Vagina (tissue), 2 donors: ENCODE measurements at places on chromosomes 13 and 19. TPM values are rescaled to one million over a fixed set of nuclear protein-coding genes. Genes with fewer than 3 reads are reported as not detected.

DNA sequence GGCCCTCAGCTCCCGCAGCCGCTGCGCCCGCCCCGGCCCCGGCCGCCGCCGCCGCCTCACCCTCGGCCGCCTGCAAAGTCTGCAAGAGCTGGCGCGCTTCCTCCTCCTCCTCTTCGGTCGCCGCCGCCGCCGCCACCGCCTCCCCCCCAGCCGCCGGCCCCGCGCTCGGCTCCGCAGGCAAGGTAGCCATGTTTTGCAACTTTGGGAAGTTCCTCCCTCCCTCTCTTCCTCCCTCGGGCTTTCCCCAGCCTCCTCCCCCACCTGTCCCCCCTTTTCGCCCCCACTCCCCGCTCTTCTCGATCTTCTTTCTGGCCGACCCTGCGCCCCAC, 433 bp downstream of the SIX5 start:
- DNase-seq, result no peak

DNA sequence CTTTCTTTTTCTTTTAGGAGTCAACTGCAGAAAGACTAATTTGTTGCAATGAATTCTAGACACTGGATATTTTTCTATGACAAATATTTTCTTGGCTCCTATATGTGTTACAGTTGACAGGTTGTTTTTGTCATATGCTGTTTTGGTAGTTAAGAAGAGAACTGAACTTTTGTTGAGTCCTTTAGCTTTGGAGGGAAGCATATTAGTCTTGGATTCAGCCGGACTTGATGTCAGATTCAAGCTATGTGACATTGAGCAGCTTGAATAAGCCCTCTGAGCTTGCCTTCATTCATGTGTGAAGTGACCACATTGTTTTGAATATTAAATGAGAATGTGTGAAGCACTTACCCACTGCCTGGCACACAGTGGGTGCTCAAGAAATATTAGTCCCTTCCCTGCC, 181.9 kb upstream of the RNF113B start:
- no peak for DNase-seq

DNA sequence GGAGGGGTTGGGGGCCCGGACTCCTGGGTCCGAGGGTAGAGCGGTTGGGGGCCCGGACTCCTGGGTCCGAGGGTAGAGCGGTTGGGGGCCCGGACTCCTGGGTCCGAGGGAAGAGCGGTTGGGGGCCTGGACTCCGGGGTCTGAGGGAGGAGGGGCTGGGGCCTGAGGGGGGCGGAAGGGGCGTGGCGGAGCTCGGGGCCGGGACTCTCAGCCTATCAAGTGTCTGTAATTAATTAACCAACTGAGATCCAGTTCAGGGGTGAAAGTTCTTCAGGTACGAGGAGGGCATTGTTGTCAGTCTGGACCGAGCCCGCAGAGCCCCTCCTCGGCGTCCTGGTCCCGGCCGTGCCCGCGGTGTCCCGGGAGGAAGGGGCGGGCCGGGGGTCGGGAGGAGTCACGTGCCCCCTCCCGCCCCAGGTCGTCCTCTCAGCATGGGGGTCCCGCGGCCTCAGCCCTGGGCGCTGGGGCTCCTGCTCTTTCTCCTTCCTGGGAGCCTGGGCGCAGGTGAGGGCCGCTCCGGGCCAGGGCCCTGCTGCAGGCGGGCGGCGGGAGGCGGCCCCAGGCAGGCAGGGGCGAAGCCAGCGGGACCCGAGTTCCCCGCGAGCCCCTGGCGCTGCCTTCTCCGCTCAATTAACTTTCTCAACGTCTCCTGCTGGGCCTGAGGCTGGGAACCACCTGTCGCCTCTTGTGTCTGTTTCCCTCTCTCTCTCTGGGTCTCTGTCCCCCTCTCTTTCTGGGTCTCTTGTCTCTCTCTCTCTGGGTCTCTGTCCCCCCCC, 697 bp downstream of the FCGRT start:
- DNase-seq, result no peak

- DNase-seq, result no peak
These were observed 33.8 kb downstream of the KBTBD6 start for GRCh38 chr13:41098761-41099160.

DNA sequence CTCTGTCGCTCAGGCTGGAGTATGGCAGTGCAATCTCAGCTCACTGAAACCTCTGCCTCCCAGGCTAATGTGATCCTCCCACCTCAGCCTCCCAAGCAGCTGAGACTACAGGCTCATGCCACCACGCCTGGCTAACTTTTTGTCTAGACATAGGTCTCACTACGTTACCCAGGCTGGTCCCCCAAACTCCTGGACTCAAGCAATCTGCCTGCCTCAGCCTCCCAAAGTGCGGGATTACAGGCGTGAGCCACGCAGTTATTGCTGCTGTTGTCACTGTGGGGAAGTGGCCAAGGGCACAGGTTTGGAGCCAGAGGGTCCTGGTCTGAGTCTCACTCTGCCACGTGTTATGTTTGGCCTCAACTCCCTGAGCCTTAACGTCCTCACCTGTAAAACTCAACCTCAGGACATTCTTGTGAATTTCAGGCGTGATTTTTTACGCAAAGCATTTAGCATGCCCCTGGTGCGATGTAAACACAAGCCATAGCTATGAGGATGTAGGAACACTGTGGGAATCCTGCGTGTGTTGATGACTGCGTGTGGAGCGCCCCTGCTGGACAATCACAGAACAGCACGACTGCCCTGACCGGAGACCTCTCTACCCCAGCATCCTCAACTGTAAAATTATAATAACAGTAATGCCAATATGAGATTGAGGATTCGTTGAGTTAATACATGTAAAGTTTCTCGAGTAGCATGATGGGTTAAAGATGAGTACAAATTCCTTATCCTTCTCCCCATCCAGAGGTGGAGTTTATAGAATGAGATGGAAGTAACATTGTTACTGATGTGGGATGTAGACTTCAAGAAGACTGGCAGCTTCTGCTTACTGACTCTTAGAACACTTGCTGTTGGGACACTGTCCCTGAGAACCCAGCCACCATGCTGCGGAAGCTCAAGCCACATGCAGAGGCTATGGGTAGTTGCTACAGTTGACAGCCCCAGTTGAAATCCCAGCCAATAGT, 41.8 kb upstream of the PNMA8B start:
- no peak for DNase-seq

CDC42EP5 gene
- total RNA-seq, result 33.4 TPM

DNA sequence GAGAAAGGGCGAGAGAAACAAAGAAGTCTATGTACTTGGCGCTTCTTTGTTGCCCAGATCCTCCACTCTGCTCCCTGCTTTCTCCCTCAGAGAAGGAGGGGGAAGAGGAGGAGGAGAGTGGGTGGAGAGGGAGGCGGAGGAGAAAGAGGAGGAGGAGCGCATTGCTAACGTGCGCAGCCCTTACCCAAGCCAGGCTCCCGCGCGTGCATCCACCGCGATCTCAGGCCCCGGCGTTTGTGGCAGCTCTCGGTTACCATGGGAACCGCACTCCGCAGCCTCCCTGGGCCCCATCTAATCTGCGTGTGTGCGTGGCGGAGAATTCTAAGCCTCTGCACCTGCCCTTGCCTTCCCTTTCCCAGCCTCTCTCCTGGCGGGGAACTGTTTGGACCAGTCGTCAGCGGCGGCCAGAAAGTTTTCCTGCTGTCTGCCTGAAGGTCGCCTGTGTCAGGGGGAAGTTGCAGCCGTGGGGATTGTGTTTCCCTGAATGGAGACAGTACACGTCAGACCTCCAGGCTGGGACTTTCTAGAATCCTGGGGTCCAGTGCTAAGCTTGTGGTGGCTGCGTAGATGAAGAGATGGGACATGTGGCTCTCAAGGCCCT, at the start of gene ERICH6B:
Gene ERICH6B (minus strand): TSS at position 239 of the 601 bp plus-strand sequence. CDS start 18,734 bp downstream, outside the sequence.
- DNase-seq, result no peak

DNA sequence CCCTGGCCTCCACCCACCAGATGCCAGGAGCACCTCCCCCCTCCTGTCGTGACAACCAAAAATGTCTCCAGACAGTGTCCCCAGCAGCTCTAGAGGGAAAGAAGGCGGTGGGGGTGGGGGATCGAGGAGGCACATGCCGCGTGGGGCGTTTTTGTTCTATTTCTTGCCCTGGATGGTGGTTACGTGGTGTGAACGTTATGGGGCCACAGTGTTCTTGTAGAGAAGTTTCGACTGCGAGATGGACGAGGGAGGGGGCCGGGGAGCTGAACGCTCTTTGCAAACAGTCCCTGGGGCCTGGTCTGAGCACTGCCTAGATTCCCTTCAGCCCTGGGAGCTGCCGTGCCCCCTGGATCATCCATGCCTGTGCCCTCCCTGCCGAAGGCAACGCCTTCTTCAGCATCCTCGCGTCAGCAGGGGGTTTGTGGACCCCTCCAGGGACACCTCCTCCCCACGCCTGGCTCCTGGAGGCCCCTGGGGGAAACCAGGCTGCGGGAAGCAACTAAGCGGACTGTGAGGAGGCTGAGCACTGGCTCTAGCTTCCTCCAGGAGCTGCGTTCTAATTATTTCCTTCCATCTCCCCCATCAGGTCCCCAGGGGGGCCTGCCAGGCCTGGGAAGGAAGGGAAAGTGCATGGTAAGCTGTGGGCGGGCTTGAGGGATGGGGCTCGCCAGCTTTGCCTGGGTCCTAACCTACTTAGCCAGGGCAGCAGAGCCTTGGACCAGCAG, 131.5 kb downstream of the IER2 start:
- no peak for DNase-seq

DNA sequence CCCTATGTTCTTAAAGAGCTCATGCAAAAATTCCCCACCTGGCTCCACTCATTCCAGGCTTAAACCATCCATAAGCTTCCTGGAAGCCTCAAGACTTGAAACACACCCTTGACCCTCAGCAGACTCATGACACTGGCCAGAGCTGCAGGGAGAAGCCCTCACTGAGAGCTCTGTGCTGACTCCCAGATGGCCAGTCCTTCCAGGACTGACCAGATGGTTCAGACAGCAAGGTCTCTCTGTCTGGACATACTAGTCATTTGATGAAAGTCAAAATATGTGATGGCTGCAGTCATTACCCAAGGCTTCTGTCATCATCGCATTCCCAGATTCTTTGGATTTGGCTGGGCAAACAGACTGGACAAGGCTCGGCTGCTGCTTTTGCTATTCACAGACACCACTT, 397.4 kb downstream of the FOXO1 start:
- no peak for DNase-seq

- DNase-seq, result no peak
These were observed 146.0 kb downstream of the OXGR1 start for GRCh38 chr13:96848286-96848685.

DNA sequence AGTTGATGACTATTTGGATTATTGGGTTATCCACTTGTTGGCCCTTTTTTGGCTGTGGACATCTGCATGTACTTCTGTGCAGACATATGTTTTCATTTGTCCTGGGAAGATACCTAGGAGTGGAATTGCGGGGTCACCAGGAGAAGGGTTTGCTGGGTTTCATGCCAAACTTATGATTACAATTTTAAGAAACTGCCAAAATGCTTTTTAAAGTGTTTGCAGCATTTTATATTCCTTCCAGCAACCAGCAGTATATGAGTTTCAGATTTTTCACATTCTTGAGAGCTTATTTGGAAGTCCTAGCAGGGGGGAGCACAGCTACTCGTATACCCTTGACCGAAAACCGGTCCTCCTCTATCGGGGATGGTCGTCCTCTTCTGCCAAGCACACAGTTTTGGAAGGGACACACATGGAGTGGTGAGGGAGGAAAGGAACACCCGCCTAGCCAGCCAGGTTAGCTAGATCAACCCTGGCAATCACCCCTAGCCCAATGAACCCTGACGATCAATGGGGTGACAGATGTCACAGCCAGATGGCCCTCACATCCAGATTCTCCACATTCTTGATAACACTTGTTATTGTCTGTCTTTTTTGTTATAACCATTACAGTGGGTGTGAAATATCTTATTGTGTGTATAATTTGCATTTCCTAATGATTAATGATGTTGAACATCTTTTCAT, 26.7 kb upstream of the RNF113B start:
- no peak for DNase-seq

- no peak for DNase-seq
These were observed 290.8 kb upstream of the PCDH9 start for GRCh38 chr13:67520886-67521285.

- DNase-seq, result no peak
These were observed 26.0 kb downstream of the IRS2 start for GRCh38 chr13:109760402-109760801.

MIPEP gene
- 13.3 TPM for total RNA-seq

TMEM238 gene
- 5.9 TPM for total RNA-seq

- DNase-seq, result no peak
These were observed at the start of gene IL4I1 for GRCh38 chr19:49896863-49897621. IL4I1 (minus strand) TSS chr19:49896887; CDS start chr19:49896160, 727 bp downstream.

DNA sequence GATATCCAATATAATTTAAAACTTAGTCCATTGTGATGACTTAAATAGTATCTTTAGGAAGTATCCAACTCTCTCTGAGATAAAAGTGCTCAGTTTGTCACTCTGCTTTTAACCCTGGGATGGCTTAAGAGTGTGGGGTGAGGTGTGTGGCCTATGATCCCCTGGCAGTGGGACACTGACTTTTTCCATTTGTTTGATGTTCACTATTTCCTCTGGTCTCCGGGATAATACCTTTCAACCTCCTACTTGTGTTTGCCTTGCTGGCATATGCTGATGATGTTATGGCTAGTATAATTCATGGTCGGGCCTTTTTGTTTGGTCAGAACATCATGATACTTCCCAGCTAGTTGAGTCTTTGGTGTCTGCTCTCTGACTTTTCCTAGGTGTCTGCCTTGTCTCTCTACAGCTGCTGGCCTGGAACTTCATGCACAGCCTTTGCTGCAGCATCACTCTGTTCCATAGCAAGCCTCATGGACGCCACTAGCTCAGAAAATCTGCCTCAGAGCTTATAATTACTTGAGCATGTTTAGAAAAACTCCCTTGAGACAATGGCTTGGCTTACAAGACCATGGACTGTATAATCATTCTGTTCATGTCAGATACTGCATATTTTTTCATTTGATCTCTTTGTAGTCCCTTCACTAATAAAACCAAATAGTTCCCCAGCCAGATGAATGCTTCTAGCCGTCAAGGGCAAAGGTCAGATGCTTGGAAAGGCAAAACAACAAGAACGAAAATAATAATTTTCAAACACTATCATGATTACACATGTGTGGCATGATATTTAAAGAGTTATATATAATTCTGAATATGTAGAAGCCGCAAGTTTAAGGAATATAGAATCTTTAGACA, 75.2 kb downstream of the WDFY2 start:
- no peak for DNase-seq

CEACAM16 gene
- not detected for total RNA-seq

GRCh38 chr13:105914291-105915036, 621.0 kb downstream of the EFNB2 start:
- no peak for DNase-seq

NCR1 gene
- total RNA-seq, result 2.7 TPM

GRCh38 chr13:95656386-95657015, 12.0 kb upstream of the DZIP1 start:
- no peak for DNase-seq

- no peak for DNase-seq
These were observed 56.1 kb downstream of the MAP4K1 start for GRCh38 chr19:38561658-38562057.

- DNase-seq, result no peak
These were observed 24.3 kb downstream of the C13orf46 start for GRCh38 chr13:113949546-113949945.
